ENCODE measurements at places on chromosomes 5 and 9.

DNA sequence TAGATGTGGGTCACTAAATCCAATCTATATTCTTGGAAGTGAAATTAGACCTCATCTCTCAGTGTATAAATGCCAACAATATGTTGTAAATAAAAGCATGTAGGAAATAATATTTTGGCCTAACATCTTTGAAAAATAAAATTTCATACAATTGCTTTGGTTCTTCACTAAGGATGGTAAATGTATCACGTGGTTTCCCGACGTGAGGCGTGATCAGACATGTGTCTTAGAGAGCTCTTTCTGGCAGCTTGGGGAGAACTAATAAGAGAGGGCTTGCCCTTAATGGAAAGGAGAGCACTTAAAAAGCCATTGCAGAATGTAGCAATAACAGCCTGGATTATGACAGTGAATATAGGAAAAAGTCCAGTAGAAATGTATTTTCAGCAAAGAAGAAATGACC is 602.6 kb downstream of the CDH12 start:
- no peak for DNase-seq

DNA sequence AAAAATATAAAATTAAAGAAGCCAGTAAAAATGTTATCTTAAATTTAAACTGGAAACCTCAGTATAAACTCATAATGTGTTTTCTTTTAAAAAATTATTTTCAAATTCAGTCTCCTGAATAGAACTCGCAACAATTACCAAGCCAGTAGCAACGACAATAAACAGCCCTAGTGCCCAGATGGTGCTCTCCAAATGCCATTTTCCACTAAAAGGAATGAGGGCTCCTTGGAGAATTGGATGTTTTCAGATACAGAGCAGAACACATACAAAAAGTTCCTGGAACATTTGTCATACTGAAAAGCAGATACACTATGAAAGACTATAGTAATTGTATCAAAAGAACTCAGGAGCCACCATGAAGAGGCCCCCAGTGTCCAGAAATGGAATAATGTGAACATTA is 97.4 kb downstream of the TMC1 start:
- DNase-seq = no peak

DNA sequence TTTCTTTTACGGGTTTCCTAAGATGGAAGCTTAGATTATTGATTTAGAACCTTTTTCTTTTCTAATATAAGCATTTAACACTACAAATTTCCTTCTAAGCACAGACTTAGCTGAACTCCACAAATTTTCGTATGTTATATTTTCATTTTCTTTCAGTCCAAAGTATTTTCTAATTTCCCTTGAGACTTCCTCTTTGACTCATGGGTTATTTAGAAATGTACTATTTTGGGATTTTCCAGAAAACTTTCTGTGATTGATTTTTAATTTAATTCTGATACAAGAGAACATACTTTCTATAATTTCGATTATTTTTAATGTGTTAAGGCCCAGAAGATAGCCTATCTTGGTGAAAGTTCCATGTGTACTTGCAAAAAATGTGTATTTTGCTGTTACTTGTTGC is 19.7 kb upstream of the TBCA start:
- no peak for DNase-seq

DNA sequence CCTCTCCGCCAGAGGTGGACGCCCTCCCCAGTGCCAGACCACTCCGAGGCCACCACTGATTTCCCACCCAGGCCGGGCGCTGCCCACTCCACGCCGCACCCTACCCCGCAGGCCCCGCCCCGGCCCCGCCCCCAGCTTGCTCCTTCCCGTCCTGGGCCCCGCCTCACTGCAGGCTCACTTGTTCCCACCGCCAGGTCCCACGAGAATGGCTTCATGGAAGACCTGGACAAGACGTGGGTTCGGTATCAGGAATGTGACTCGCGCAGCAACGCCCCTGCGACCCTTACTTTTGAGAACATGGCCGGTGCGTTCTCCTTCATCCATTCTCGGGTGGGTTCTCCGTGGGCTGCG is 6.5 kb downstream of the LRRC26 start:
- no peak for DNase-seq

- no peak for DNase-seq
Measured at GRCh38 chr5:109573766-109574165, 116.0 kb upstream of the MAN2A1 start.

DNA sequence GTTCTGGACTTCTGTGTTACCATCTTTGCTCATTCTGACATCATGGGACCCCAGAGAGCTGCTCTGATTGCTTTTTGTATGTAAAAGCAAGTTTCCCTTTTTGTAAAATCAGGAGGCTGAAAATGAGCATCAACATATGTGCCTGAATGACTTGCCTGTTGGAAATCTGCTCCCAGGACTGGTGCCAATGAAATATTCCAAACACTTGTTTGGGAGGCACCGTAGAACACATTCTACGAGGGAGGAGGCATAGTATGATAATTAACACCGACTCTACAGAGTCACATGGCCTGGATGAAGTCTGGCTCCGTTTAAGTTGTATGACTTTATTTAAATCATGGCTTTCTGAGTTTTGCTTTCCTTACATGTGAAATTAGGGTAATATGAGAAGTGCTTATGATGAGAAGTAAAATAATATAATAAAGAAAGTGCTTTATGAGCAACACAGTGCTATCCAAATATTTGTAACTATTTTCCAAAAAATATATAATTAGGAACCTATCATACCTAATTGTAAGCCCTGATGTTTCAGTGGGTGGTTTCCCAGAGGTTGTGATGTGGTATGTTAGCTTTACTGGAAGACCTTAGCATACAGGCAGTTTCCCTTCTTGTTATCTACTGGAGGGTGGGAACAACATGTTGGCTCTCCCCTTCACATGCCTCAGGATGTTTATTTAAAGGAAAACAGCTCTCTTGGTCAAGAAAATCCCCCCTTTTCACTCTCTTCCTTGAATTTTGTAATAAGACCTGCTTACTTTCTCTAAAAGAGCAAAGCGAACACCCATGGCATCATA is 238.1 kb downstream of the FBXL7 start:
- DNase-seq = no peak

DNA sequence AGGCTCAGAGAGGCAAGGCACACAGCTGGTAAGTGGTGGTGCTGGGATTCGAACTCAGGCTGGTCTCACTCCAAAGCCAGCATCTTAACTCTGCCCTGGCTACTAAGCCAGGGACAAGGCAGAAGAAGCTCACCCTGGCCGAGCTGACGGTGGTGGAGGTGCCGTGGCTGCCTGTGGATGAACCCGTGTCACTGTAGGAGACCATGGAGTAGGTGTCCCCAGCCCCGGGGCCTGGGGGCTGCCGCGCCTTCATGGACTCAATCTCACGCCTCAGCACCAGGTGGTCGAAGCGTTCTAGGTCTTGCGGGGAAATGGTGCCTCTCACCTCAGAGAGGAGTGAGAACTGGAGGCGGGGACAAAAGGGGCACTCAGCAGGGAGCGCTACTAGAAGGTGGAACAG is 35.4 kb upstream of the AKNA start:
- no peak for DNase-seq

GRCh38 chr5:132293066-132293991 is 865 bp upstream of the SLC22A4 start:
- DNase-seq = peak; percentile 85

DNA sequence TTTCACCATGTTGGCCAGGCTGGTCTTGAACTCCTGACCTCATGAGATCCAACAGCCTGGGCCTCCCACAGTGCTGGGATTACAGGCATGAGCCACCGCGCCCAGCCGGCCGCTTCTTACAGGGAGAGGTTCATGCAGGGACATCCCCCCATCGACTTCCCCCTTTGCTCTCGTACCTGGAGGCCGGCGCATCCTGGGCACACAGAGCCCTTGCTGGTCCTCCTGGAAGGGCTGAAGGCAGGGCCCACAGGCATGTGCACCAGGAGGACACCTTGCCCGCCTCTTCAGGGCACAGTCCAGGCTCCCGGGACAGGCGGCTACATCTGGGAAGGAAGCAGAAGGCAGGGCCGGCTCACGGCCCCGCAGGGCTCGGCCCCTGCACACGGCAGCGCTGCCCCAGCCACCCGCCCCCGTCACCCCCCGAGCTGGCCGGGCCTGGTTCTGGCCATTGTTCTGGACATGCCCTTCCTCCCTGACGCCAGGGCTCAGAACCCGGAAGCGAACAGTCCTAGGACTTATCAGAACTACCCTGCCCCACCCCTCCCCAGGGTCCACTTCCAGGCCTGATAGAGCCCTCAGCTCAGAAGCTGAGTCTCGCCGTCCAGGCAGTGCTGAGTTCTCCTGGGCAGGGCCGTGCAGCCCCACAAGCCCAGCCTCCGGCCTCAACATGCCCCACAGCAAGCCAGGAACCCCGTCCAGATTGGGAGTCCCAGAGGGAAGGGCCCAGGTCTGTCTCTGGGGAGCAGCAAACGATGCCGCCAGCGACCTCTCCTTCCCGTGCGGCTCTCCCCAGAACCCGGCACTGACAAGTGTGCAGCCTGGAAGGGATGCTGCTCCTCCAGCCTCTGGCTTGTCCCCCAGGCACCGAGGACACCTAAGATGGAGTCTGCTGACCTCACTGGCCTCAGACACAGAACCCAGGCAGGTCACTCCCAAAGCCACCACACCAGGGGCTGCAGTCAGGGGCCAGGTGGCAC is 2.9 kb downstream of the NPDC1 start:
- DNase-seq = no peak

DNA sequence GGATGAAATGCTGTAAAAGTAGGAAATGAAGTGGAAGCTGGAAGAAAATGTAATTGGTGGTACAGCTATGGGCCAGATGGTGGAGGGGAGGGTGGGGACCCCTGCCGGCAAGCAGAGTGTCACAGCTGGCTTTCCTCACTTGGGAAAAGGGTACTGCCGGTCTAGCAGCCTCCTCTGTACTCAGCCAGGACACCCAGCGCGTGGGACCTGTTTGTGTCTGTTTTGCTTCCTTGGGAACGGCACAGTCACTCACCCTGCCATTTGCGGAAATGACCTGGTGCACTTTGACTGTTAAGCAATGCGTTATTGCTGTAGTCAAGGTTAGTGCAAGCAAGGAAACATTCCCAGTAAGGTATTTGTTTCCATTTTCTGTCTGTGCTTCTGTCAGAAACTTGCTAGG is 10.1 kb downstream of the TMEM252 start:
- no peak for DNase-seq

- no peak for DNase-seq
Measured at GRCh38 chr9:125427556-125427955, 165.9 kb downstream of the GAPVD1 start.

GRCh38 chr5:21424907-21425306 is 1428.2 kb downstream of the CDH12 start:
- no peak for DNase-seq

DNA sequence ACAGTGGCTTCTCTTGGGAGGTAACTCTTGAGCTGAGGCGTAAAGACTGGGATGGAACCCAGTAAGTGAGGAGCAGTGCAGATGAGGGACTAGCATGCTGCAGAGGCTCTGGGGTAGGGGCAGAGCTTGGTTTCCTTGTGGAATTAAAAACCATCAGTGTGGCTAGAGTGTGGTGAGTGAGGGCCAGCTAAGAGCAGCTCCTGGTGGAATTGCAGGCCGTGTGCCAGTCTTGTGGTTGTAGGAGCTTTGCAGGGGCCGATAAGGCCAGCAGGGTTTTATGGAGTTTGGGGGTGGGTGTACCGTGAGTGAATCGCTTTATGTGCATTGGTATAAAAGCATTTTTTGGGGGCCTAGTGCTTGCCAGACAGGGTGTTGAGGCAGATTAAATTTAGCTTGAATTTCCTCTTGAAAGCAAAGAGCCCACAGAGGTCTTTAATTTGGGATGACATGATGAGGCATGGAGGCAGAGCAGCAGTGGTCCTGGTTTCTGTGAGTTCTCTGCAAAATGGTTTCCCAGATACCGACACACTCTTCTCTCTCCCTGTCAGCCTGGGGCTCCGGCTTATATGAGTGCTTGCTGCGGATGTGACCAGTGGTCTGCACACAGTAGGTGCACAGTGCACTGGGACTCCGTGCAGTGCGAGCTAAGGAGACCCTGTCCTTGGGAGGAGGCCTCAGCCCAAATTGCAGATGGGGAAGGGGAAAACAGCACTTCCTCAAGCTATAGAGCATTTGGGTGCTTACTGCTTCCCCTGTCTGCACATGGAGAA is 176.4 kb upstream of the PITX1 start:
- DNase-seq = no peak

GRCh38 chr9:72315510-72316311 is 49.3 kb downstream of the ZFAND5 start:
- DNase-seq = no peak

DNA sequence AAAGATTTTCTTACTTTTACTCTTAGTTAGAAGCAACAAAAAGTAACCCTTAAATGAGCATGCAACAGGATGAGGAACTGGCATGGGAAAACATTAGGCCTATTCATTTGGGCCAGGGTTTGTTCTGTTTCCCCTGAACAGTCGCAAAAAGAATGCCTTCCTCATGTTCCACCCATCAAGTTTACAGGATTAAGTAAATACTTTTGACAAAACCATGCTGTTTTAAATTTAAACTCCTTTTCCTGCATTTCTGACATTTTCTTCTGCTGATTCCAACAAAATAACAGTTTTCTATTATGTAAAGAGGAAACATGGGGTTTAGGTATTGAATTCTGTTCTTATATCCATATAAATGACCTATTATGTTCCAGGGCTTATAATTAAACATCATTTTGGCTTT is 236.6 kb upstream of the ACTBL2 start:
- DNase-seq = no peak

DNA sequence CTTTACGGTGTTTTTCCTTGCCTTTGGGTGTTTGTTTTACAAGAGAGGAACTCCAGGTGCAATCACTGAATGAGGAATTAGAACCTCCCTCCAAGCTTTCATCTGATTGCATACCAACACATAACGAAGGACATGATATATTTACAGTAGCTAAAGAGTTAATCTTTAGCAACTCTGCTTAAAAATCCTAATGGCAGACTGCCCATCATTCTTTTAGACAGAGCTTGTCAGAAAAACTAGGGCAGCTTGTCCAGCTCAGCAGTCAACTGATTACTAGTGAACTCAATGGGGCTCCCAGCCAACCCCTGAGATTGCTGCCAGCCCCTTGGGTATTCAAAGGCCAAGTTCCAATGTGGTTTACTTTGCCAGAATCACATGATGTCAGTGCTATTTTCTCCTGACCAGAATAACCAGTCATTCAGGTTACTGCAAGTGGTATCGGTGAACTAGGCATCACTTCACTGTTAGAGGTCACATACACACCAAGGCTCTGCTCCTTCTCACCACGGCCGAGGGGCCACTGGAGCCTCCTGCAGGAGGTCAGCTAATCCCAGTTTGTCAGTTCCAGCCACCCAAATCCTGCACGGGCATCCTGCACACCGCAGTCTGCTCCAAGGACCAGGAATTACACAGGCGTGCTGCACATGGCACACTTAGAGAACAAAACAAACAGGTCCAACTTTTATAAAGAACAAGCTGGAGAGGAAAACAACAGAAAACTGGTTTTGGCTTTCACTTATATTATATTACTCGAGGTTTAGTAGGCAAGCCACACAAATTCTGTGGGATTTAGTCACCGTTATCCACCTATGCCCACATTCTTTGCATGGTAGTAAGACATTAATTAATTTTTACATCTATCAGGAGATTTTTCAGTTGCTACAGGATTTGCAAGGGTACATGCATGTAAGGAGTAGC is 62.5 kb downstream of the NFIB start:
- no peak for DNase-seq

DNA sequence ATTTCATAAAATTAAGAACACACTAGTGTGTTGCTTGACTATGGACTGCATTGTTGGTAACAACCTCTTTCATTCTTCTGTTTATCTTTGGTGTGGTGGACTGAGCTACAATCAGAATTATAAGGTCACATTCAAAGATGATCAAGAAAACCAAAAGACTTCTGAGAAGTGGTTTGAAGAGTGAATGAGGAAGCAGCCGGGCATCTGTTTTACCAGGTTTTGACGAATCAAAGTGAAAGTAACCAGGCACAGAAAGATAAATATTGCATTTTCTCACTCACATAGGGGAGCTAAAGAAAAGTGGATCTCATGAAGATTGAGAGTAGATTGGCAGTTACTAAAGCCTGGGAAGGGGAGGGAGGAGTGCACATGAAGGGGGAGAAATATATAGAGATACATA is 589.1 kb downstream of the ZNF608 start:
- DNase-seq = no peak

All from left renal cortex interstitium (tissue), 4 donors.